Stimulated activated CD8-positive, alpha-beta memory T cell treated with anti-CD3 and anti-CD28 coated beads, Interleukin-4, amount 100 ng/mL, for 4 hours (primary cell): ENCODE measurements at places on chromosomes 7 and 10.

DNA sequence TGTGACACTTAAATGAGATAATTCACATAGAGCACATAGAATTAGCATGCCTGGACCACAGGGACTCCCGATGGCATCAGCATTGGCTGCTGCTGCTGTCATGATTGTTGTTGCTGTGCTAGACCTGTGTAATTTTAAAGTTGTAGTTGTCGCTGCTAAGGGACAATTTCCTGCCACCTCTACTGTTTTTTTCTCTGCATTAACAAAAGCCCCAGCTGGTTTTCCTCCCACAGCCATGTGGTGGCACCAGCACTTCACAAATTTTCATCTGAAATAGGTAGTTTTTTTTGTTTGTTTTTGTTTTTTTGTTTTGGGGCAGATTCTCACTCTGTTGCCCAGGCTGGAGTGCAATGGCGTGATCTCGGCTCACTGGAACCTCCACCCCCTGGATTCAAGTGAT lies 25.4 kb upstream of the PRXL2A start:
- DNase-seq: no peak

DNA sequence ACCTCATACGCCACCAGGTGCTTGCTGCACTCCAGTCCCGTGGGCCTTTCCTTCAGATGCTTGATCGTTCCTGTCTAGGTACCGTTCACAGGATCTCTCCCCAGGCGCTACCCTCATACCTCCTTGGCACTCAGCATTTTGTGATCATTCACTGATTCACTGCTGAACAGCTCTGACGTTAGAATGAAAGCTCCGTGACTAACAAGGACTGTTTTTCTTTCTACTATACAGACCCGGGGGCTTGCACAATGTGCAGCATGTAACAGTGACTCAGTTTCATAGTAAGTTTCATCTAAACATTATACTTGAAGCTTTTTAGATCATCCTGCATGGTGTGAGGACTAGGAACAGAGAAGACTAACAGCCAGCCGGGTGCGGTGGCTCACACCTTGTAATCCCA lies 20.6 kb downstream of the KIN start:
- no peak for DNase-seq

DNA sequence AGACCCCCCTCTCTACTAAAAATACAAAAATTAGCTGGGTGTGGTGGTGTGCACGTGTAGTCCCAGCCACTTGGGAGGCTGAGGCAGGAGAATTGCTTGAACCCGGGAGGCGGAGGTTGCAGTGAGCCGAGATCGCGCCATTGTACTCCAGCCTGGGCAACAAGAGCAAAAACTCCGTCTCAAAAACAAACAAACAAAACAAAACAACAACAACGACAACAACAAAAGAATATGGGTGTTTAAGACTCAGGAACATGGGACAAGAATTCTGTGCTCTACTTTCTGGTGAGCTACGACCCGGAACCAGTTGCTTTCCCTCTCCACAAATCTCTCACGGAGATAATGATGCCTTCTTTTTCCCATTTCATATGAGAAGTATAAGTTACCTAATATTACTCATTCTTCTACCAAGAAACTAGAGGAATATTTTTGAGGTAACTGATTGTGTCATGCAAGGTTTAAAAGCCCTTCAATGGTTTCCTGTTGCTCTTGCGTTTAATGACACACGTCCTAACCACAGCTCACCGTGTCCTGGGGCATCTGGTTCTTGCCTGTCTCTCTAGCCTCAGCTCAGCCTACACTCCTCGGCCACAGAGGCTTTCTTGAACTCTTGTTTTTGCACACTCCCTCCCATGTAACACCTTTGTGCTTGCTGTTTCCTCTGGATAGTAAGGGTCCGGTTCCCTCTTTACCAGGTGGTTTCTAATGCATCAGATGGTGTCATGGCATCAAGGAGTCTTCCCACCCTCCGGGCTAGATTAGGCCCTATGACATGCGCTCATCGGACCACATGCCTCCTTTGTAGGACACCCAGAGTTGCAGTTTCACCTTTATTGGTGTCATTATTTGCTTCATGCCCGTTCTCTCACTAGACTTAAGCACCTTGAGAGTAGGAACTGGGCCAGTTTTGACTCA lies 67.5 kb downstream of the PFKFB3 start:
- DNase-seq: peak; percentile 53

GRCh38 chr10:119575506-119575905 lies 21.3 kb downstream of the TIAL1 start:
- DNase-seq: no peak

GRCh38 chr7:48262606-48263310 lies 91.5 kb downstream of the ABCA13 start:
- DNase-seq: no peak

- DNase-seq: no peak
Measured at GRCh38 chr7:132815696-132816311, 239.5 kb upstream of the PLXNA4 start.

DNA sequence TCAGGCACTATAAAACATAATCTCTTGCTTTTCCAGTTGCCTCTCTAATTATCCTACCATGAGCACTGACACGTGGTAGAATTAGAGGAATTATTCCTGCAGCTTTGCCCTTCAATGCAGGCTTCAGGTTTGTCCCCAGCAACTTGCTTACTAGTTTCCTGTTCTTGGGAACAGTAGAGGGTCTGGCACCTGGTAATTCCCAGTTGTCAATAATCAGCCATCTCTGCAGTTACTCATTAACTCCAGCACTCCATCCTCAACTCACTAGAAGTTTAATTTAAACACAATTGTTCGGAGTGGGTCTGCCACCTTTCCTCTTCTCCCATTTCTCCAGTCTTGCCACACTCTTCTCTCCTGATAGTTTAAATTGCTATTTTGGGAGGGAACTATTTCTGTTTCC lies 324.3 kb upstream of the KIAA1217 start:
- DNase-seq: no peak

DNA sequence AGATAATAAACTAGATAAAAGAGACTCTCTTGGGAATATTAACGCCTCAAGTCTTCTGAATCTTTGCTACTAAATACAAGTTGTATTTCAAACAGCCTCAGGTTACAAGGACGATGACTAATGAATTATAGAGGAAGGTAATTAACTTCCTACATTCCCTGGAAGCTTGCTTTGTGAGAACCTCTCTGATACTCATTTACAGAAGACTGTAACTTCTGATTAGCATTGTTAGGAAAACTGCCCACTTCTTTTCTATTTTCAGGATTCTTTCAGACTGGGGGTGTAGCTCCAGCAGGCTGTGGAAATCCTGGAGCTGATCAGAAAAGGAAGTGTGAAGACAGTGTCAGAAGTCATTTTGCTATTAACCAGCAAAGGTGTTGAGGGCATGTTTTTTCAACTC lies 316.7 kb upstream of the NPSR1 start:
- no peak for DNase-seq

- no peak for DNase-seq
Measured at GRCh38 chr10:73812657-73813056, 1.3 kb upstream of the NDST2 start.

GRCh38 chr10:71235808-71236207 lies 23.4 kb downstream of the UNC5B start:
- DNase-seq: no peak

- DNase-seq: no peak
Measured at GRCh38 chr7:86411814-86412213, 231.9 kb upstream of the GRM3 start.

- DNase-seq: peak; percentile 7
Measured at GRCh38 chr7:41817386-41817785, 114.5 kb upstream of the INHBA start.

GRCh38 chr10:23869548-23869947 lies 339.4 kb upstream of the KIAA1217 start:
- no peak for DNase-seq

DNA sequence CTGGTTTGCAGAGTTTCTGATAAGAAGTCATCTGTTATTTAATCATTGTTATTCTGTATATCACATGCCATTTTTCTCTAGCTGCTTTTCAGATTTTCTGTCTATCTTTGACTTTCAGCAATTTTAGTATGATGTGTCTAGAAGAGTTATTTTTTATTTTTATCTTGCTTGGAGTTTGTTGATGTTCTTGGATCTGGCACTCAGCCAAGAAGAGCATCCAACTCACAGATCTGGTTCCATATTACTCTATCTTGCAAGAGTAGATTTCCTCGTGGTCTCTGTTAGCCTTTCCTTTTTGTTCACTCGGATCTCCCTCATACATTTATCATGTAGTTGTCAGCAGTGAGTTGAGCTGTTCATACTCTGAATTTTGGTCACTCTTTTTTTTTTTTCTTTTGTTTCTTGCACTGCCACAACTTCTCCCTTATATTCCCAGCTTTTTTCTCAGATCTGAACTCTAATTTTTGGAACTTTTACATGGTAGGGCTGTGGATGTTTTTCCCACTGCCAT lies 54.8 kb upstream of the CALCR start:
- no peak for DNase-seq

DNA sequence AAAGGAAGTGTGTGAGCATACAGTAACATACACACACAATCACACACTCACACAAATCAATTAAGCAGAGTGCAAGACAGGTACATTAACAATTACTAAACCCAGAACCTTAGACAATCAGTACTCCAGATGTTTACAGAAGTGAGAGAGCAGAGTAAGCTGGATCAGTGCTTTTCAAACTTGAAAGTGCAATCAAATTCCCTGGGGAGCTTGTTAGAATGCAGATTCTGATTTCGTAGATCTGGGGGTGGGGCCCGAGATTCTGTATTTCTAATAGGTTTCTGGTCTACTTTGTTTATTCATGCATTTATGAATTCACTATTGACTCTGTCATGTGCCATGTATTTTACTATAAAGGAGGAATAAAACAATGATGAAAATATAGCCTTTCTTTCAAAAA lies 179.6 kb upstream of the PHYHIPL start:
- no peak for DNase-seq

- DNase-seq: no peak
Measured at GRCh38 chr10:33655165-33655815, 320.8 kb upstream of the NRP1 start.

DNA sequence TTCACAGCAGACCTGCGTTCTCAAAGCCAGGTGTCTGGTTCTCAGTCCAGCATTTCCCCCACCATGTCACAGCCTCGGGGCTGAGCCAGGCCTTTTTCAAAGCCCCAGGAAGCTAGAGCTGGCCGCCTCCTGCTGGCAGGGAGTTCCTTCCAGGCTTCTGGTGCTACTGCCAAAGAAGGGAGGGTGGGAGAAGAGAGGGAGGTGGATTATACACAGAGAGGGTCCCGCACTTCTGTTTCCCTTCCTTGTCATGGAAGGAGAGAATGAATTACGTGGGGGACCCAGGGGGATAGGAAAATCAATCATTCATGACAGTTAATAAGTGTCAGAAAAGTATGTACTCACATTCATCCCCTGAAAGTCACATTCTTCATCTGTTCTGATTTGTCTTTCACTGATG lies 600 bp upstream of the LGI1 start:
- DNase-seq: no peak

DNA sequence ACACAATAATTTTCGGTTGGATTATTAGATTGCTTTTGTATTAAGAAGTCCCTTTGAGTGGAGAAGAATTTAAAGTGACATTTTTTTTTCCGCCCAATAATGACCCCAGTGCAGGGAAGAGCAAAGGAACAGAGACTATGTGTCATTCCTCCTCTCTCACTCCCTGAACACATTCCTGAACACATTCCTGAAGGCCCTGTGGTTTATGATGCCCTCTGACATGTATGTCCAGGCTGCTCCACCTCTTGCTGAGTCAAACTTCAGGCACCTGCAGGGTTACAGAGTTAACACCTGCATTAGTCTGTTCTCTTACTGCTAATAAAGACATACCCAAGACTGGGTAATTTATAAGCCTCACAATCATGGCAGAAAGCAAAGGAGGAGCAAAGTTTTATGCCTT lies 704.0 kb upstream of the LRRN3 start:
- no peak for DNase-seq

DNA sequence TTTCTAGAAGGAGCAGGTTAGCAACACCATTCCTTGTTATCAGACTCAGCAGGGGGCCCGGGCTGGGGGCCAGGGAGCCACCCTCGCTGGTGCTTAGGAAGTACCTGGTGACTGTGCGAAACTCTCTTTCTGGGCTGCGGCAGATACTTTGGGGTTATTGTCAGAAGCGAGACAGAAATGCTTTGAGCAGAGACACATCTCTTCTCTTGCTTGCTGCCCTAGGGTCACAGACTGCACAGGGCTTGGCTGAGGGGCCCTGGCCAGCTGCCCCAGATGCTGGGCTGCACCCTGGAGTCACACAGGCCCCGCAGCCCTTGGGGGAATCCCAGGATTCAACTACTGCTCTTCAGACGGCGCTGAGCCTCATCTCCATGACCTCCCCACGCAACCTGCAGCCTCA lies 91.9 kb downstream of the WDFY4 start:
- DNase-seq: no peak

DNA sequence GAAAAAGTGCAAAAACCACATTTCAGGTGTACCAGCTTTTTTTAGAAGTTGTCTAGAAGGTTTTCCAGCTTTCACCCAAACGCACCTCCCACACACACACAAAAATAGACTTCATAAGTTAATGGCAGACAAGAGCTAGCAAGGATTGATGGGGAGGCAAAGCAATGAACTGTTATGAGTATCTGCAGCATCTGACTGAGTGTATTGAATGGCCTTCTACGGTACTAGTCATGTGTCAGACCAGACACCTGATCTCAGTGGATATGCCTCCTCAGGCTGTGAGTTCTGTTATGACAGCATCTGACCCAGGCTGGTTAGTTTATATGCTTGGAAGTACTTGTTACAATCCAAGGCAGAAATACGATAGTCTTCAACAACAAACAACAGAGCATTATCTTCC lies 406.1 kb upstream of the AUTS2 start:
- DNase-seq: no peak

GRCh38 chr7:90587766-90588165 lies 8.4 kb upstream of the CDK14 start:
- DNase-seq: no peak

DNA sequence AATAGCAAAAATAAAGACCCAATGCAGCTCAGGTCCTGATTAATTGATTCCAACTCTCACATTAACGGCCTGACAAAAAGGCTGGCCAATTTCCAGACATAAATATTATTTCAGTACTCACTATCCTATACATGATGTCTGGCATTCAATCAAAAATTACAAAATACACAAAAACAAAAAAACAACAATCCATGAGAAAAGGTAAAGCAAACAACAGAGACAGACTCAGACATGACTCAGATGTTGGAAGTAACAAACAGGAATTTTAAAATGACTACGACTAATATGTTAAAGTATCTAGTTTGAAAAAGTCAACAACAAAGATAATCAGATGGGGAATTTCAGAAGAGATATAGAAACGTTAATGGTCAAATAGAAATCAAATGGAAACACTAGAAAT lies 152.8 kb downstream of the AMPH start:
- no peak for DNase-seq

DNA sequence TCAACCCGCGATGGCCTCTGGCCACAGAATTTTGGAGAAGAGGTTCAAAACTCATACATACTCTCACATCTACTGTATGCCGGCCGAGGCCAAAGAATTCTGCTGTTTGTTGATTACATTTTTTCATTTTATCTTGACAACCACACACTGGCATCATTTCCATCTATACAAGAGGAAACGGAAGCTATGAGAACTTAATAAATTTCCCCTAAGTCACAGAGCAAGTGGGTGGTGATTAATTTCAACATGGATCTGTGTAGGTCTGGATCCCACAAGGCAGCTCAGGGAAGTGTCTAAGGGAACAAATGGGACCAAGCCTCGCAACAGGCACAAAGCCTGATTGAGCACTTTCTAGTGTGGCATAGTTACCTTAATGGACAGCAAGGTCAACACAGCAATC lies 18.0 kb downstream of the ELMO1 start:
- no peak for DNase-seq

GRCh38 chr10:76436981-76437380 lies 1005.6 kb downstream of the LRMDA start:
- DNase-seq: no peak

- DNase-seq: no peak
Measured at GRCh38 chr7:56188823-56189346, 72.7 kb upstream of the NUPR2 start.

GRCh38 chr10:92240289-92241157 lies 50.4 kb downstream of the CPEB3 start:
- DNase-seq: no peak
